ENCODE measurements at places on chromosomes 2 and 18.

- DNase-seq = no peak
Measured at GRCh38 chr2:55158111-55158814, 73.8 kb downstream of the CLHC1 start.

GRCh38 chr18:78733762-78734613 lies 245.6 kb upstream of the SALL3 start:
- DNase-seq = no peak

DNA sequence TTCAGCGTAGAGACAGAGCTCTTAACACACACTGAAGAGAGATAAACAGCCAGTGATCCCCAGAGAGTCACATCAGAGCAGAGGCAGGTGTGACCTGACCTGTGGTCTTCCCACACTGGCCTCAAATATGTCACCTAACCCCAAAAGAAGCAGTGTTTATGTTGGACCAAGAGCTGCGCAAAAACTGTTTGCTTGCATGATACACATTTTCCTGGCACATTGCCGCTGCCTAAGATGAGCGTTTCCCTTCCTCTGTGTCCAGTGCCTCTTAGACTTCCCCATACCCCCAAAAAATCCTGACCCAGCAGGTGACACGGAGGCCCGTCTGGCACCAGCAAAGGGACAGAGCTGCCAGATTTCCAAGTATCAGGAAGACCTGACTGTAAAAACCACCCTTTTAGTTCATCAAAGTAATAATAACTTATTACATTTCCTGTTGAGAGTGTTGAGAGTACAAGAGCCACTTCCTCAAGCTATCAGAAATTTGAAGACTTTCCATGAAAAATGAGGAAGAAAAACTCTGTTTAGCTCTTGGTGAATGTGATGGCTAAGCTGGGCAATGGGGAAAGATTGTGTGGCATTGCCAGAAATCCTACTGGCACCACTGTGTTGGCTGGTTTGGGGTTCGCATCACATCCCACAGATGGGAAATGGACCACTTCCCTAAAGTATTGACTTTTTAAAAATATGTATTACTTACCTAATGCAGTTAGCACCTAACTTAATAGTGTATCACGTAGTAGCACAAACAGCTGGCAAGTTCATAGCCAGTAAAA lies 6.7 kb downstream of the TNFRSF11A start:
- no peak for DNase-seq

DNA sequence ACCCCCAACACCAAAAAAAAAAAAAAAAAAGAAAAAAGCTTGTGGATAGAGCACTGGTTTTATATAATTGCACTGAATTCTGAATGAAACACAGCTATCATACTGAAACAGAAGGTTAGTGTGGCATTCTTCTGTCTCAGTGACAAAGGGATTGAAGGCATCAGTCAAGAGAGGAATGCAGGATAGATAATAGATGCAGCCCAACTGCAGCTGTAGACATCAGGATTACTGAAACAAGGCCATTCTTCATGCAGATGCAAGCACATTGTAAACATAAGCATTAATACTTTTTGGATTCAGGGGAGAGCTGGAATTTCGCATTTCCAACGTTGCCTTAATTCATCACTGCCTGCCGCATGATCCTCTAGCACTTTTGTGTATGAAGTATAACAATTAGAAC lies 897.4 kb upstream of the KLHL29 start:
- no peak for DNase-seq

GRCh38 chr2:62660582-62661262 lies 44.8 kb upstream of the EHBP1 start:
- DNase-seq = no peak

- peak; percentile 45 for DNase-seq
Measured at GRCh38 chr2:176490061-176490861, 221.0 kb downstream of the MTX2 start.
